ENCODE measurements at places on chromosomes 12 and 14.

DNA sequence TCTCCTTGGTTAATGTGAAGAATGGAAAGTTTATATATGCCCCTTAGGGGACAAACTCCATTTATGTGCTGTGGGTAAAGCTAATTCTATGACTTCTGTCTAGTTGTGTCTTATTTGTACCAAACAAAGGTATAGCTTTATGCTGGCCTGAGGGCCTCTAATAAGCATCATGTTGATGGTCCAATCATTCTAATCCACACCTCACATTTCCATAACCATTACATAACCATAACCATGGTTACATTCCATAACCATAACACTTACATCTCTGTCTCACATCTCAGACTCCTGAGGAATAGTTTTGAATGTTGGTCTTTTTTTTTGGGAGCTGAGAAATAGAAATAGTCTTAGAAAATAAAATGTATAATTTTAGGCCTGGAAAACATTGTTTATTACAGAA lies 1097.1 kb downstream of the FLRT2 start:
- no peak for DNase-seq

- DNase-seq, result no peak
Observed at GRCh38 chr14:73260574-73260973, 23.3 kb downstream of the PAPLN start.

GRCh38 chr12:130665753-130666152 lies 50.3 kb downstream of the RIMBP2 start:
- no peak for DNase-seq

DNA sequence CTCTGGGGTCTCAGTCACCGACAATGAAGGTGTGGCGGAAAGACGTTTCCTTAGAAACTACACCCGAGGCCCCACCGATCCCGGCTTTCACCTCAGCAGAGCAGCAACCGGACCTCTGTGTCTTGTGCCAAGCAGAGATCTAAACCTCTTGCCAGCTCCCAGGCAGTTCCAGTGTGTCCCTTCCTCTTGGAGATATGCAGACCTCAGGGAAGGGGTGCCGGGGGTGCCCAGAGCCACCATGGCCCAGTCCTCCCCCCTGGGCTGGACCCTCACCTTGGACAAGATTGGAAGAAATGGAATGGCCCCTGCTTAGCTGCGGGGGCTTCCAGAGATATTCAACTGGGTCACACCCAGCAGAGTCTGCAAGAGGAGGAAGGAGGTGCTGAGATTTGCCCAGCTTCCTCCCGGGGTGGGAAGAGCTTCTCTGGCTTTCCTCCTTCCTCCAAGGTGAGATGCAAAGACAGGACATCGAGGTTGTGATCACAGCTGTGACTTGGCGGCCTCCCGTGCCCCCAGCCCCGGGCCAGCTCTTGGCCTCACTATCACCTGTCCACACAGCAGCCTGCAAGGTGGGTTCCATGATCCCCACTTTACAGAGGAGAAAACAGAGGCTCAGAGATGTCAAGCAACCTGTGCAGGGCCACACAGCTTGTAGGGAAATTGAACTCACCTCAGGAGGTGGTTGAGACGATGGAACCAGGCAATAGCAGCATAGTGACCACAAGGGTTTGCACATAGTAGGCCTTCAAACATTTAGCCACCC lies 281.7 kb upstream of the RTL1 start:
- DNase-seq, result no peak

DNA sequence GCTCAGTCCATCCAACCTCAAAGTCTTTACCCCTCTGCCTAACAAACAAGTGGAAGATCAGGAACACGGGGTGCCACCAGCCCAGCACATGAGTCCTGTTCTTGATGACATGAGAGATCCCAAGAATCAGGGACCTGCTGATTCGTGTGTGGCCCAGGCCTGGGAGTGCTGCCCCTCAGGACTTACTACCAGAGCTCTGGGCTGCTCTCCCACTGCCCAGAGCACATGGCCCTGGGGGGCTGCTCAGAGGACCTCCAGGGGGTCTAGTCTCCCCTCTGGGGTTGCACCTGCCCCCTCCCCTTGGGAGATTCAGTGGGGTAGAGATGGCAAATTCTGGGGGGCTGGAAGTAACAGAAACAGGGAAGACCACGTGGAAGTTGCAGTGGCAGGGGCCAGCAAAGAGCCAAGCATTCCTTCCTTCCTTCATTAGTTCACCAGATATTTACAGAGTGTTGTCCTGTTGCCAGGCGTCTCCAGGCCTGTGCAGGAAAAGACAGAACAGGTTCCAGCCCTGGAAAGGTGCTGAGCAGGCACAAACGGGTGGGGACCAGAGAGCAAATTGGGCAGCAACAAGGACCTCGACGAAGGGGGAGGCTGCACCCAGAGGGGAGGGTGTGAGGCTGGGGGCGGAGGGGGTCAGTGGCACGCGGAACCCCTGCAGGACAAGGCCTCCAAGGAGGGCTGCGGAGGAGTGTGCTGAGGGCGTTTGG lies 45.1 kb upstream of the MEG3 start:
- no peak for DNase-seq

GRCh38 chr12:11600199-11600598 lies 49.3 kb upstream of the ETV6 start:
- DNase-seq, result no peak

- no peak for DNase-seq
Observed at GRCh38 chr12:52907092-52907810, 2.4 kb upstream of the KRT8 start.

DNA sequence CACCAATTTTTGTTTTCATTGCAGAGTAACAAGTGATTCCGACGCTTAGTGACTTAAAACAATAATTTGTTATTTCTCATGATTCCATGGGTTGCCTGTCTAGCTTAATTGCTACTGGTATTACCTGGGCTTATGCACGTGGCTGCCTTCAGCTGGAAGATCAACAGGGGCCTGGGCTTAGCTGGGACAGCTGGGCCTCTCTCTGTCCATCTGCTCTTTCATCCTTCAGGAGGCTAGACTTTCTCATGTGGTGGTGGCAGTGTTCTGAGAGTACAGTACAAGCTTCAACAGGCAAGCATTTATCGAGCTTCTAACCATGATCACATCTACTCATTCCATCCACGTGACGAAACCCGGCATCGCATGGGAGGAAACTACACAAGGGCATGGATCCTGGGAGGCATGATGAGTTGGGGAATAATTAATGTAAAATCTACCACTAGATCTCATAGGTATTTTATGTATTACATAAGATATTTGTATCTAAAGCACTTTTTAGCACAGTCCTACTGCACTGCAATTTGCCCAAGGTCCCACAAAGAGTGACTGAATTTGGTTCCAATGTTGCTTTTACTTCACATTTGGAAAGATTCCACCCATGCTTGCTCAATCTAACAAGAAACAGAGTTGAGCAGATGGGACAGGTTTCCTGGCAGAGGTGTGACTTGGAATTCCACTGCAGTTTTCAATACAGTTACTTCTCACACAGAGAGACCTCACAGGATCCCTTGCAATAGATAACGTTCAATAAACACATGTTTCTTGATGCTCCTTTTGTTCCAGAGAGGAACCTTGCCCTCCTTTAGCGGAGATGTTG lies 153.1 kb upstream of the FRMD6 start:
- DNase-seq, result no peak

- no peak for DNase-seq
Observed at GRCh38 chr12:103880299-103881142, 39.5 kb upstream of the NT5DC3 start.

- no peak for DNase-seq
Observed at GRCh38 chr14:32256576-32256975, 53.5 kb upstream of the RNU6-8 start.

- no peak for DNase-seq
Observed at GRCh38 chr14:106556665-106557289, 1030.4 kb downstream of the TMEM121 start.

- DNase-seq, result no peak
Observed at GRCh38 chr14:33393231-33393894, 454.7 kb downstream of the NPAS3 start.

- no peak for DNase-seq
Observed at GRCh38 chr12:79023784-79024183, 159.2 kb downstream of the SYT1 start.

GRCh38 chr12:45434094-45434493 lies 218.2 kb downstream of the ANO6 start:
- no peak for DNase-seq

- DNase-seq, result no peak
Observed at GRCh38 chr14:76289276-76289675, 86.7 kb upstream of the ESRRB start.

GRCh38 chr12:27336282-27336653 lies 3.6 kb downstream of the BMAL2 start:
- no peak for DNase-seq

DNA sequence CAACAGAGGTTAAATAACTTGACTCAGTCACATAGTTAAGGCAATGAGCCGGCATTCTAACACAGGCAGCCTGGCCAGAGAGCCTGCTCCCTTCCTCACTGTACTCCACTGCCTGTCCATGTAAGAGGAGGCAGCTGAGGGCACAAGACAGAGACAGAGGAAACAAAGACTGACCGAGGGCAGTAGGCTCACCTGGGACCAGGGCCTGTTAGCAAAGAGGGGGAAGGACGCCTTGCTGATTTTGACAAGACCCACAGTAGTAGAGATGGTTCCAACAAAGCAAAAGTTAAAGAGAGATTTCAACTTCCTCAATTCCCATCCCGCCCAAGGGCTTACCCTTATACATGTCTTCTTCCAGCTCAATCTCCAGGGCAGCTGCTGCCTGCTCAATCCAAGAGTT lies 26.5 kb downstream of the OTUB2 start:
- no peak for DNase-seq

DNA sequence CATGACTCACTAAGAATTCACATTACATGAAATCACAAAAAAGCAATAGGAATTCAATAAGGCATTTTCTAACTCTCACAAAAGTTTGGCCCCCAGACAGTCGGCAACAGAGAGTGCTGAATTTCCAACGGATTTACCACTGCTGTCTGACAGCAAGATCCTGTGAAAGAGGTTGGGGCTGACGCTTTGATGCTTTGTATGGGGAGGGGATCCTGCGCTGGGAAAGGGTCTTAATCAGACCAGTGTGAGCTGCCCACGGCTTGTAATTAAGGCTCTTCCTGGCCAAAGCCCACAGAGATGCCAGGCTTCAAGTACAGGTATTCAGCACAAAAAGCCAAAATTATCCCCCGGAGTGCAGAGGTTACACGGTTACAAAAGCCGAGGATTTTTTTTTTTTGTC lies 66.8 kb upstream of the TMCC3 start:
- no peak for DNase-seq

DNA sequence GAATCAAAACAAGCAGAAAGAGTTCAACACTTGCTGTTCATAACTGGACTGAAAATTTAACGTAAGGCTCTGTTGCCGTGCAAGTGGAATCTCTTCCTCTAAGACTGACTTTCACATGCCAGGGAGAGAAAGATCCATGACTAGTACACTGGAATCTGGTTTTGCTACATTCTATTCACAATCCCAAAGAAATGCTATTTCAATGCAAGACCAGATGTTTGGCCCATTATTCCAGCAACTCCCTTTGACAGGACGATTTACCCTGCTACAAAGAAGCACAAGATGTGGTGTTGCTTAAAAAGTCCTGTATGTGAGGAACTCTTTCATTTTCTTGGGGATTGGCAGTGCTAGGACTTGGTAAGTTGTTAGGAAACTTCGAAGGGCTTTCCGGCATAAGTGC lies 17.4 kb downstream of the RFC5 start:
- no peak for DNase-seq

DNA sequence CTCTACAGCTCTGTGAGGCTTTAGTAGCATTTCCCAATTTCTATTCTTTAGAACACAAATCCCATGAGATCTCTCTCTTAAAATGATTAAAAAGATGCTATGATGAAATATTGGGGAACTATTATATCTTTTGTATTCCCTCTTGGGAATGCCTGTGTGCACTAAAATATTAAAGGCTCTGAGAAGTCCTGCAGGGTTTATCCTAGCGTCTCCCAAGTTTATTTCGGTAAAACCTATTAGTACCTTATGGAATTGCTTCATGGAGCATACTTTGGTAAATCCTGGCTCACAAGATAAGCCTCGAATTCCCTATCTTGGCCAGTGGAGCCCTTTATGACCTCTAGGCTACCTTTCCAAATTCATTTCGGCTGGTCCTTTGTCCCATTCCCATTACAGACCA lies 306.8 kb downstream of the VRK1 start:
- DNase-seq, result no peak

- no peak for DNase-seq
Observed at GRCh38 chr14:103002578-103003350, 54.6 kb downstream of the CDC42BPB start.

- no peak for DNase-seq
Observed at GRCh38 chr14:66242001-66242400, 244.2 kb upstream of the CCDC196 start.

GRCh38 chr12:108442067-108442466 lies 73.0 kb upstream of the FICD start:
- DNase-seq, result no peak

DNA sequence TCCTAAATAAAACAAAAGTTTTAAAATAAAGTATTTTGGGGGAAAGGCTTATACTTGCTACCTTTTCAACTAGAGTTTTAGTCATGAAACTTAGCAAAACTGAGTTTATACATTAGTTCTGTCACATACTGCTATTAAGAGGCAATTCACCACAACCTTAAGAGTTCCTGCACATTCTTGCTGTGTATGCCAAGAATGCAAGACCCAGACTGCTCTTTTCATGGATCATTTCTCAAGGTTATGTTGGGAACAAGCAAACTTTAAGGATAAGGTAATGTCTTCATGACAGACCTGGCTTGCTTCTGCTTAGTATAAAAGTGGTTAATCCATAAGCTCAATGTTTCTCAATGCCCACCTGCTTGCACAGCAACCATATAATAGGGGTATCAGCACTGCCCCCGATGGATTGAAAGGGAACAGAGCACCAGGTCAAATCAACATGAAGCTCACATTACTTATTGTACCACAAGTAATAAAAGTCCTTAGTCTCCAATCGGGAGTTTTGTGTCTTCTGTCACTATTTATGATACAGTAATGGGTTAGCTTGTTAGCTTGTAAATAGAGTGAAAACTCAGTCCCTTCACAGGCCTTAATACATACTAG lies 67.6 kb downstream of the KIF21A start:
- DNase-seq, result no peak

GRCh38 chr14:99575043-99576023 lies 28.7 kb downstream of the CCDC85C start:
- DNase-seq, result no peak

DNA sequence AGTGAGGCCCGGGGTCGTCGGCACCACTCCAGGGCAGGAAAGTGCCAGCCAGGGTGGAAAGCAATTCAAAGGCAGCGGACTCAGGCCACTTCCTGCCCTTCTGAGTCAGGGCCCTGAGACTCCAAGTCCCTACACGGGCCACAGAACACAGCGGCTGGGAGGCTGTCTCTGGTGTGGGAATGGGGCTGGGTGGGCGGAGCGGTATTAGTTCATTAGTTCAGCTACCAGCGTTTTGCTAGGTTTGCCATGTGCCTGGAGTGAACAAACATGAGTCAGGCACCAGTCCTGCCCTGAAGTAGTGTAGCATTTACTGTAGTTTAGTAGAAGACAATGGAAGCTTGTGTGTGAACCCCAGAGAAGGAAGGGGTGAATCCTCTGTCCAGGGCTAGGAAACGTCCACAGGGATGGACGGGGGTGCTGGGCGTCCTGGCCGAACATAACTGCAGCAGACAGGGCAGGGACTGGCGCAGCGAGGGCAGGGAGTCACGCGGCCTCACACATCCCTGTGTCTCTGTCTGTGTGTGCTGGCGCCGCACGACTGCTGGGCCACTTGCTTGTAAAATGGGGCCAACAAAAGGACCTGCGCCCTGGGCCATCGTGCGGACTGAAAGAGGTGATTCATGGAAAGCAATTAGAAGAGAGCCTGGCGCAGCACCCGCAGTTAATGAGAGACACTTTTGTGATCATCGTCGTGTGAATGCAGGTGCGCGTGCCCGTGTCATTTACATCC lies 186.4 kb upstream of the PRMT8 start:
- DNase-seq, result no peak

Data from esophagus squamous epithelium (tissue), 5 donors.